ENCODE measurements at places on chromosomes 12 and 14. TPM values are rescaled to one million over a fixed set of nuclear protein-coding genes. Genes with fewer than 3 reads are reported as not detected.

MDM1 gene
- 8.3 TPM for total RNA-seq

GALNT4 gene
- total RNA-seq, result 8.3 TPM

RNF212B gene
- not detected for total RNA-seq

ALDH2 gene
- total RNA-seq, result 191 TPM

ARHGEF40 gene
- total RNA-seq, result 50.2 TPM

TTC7B gene
- total RNA-seq, result 41.7 TPM

SPIC gene
- total RNA-seq, result not detected

PLCZ1 gene
- not detected for total RNA-seq

AQP6 gene
- not detected for total RNA-seq

RILPL1 gene
- total RNA-seq, result 7.3 TPM

NANOG gene
- total RNA-seq, result not detected

TAS2R7 gene
- not detected for total RNA-seq

GZMH gene
- not detected for total RNA-seq

TAS2R42 gene
- total RNA-seq, result not detected

TAS2R10 gene
- total RNA-seq, result not detected

LRP1-AS gene
- total RNA-seq, result not detected

STON2 gene
- 19.1 TPM for total RNA-seq

LRTM2 gene
- not detected for total RNA-seq

LYSET gene
- 24.5 TPM for total RNA-seq

PELI2 gene
- 21.8 TPM for total RNA-seq

PSMD9 gene
- 73.1 TPM for total RNA-seq

IQSEC3 gene
- 10.5 TPM for total RNA-seq

STAB2 gene
- total RNA-seq, result not detected

PCED1B gene
- total RNA-seq, result 4.1 TPM

MSI1 gene
- not detected for total RNA-seq

SLC6A15 gene
- 0.19 TPM for total RNA-seq
